Dorsolateral prefrontal cortex (tissue), 122 donors: ENCODE measurements at places on chromosomes 4 and X.

DNA sequence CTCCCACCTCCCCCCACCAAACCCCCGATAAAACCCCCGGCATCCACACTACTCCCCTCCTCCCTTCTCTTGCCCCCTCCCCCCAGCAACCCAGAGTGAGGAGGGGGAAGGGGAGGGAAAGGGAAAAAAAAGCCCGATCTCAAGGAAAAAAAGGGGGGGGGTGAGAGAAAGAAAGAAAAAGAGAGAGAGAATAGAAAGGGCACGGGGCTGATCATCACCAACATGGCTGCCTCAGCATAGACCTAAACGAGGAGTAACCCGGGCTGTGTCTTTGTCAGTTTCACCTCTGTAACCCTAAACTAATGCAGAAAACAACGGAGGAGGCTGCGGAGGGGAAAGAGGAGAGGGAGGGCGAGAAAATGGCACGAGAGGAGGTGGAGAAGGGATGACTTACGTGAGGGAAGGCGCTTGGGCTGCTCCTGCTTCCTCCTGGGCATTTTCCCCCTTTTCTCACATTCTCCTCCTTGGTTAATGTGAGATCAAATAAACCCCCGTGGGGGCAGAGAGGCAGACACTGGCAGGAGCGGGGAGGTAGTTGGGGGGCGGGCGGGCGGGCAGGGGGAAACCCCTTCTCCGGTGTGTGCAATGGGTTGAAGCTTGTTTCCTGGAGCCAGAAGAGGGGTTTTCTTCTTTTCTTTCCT, 532 bp downstream of the ZNF827 start:
- peak; percentile 4 for DNase-seq

- DNase-seq, result no peak
Observed at GRCh38 chrX:77446029-77446585, 1.1 kb upstream of the FGF16 start.

DNA sequence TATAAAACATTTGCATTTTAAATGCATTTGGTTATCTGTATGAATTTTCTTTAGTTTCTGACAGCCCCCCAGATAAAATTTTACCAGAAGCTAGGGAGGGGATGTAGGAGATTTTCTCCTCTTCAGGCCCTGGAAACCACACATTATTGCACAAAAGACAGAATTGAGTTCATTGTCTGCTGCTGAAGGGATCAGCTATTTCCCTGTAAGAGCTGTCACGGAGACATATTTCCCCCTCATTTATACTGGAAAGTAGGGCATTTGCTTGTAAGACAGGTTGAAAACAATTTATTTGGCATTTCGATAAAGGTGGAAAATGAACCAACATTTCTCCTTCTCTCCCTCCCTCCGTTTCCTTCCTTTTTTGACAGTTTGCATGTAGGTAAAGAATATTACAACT, 241.3 kb upstream of the LCORL start:
- DNase-seq, result no peak

DNA sequence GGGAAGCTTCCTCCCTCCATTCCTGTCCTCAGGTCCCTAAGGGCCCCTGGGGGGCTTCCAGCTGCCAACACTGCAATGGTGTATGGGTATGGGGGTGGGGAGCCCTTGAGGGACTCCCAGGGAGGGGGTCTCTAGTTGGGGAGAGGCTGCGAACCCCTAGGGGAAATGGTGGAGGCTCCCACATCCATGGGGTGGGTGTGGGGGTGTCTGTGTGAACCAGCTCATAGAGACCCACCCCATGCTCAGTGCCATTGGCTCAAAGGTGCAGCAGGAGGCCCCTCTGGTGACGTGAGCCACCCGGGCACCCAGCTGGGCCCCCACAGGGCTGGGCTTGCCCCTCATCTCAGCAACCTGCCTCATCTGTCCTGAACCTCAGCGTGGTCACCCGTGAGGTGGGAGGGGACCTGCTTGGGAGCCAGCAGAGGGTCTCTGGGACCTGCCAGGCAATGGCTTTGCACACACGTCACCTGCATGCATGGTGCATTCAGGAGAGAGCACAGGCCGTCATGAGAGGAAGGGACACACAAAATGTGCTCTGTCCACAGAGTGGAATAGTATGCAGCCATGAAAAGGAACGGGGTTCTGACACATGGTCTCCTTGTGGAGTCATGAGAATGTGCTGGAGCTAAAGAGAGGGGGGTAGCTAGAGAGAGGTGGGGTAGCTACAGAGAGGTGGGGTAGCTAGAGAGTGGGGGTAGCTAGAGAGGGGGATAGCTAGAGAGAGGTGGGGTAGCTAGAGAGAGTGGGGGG, 22.7 kb upstream of the PLCXD1 start:
- DNase-seq, result no peak

DNA sequence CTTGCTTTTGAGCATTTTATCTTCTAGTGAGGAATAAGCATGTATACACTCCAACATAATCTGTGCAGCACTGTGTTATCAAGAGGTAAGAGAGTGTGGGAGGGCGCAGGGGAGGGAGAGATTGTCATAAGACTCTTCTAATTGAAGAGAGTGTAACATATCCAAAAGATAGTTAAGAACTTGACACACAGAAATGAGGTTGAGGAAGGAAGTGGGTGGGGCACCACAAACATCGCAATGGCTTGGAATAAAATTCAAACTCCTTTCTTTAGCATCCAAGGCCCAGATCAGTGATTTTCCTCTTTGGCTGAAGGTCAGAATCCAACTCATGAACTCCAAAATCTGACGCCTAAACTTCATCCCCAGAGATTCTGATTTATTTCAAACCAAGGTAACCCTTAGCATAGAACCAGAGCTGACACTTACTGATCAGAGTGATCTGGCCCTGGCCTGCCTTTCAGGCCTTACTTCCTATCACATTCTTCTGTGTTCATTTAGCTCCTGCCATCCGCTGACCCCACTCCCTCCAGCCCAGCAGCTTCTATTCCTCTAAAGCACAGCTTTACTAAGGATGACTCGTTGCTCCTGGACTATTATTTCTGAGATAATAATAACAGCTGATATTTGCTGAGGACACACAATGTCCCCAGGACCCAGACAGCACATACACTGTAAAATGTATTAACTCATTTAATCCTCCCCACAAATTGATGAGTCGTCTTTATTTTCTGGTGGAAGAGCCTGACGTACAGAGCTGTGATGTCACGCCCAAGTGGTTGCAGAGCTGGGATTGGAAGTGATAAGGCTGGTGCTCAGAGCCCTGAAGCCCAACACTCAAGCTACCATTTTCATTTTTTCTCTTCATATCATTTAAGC, 10.6 kb upstream of the CTSO start:
- DNase-seq, result no peak

- DNase-seq, result peak; percentile 74
Observed at GRCh38 chr4:41360921-41361793, 104.4 kb downstream of the UCHL1 start.

GRCh38 chrX:153440556-153441135, 5.2 kb downstream of the TREX2 start:
- DNase-seq, result no peak

DNA sequence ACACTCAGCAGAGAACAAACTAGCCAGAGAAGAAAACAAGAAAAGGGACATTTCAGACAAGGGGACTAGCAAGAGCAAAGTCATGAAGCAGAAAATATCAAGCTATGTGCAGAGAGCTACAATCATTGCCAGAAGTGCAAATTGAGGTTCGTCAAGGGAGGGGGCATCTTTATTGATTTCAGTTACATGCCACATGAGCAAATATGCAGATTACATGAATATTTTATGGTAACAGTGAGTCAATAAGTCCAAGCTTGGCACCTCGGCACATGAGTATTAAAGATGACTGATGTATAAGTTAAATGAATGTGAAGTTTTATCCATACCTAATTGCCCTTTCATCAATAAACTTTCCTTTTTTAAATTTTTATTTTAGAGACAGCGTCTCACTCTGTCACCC, 238.1 kb upstream of the DIAPH2 start:
- DNase-seq, result no peak

DNA sequence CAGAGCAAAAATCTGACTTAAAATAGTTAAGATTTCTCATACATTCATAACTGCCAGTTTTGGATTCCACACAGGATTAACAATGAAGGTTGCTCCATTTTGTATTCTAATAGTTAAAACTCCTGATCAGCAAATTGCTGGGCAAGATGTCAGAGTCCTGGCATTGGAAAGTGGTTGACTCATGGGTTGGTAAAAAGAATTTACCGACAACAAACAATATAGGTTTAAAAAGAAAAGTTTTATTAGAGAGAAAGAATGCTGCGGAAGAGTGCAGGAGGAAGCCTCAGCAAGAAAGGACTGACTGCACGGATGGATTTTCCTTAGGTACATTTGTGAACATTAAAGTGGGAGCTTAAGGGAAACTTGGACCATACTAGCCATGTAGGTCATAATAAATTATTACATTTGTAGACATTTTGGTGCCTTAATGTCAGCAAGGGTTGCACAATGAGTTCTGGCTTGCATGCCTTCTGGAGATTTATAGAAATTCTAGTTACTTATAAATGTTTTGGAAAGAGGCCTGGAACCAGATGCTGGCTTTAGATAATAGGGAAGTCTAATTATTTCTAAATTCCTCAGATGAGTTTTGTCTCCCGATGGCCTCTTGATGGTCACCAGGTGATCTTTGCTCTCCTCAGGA, 25.4 kb upstream of the IL2 start:
- no peak for DNase-seq

DNA sequence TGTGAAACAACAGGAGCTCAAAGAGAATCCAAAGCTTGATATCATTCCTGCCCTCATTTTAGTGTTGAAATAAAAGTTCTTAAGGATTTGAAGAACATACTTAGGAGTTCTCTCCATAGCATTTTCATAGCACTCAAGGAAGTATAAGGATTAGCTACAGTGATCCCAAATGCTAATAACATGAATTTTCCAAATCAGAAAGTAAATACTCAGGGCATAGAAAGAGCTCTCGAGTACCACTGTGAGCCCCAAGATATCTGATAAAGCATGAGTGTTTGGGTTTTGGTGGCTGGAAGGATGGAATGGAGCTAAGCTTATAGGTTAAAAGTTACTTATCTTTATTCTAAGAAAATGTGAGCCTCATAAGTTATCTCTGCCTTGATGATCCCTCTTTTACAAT, 584.9 kb downstream of the KCNIP4 start:
- no peak for DNase-seq

DNA sequence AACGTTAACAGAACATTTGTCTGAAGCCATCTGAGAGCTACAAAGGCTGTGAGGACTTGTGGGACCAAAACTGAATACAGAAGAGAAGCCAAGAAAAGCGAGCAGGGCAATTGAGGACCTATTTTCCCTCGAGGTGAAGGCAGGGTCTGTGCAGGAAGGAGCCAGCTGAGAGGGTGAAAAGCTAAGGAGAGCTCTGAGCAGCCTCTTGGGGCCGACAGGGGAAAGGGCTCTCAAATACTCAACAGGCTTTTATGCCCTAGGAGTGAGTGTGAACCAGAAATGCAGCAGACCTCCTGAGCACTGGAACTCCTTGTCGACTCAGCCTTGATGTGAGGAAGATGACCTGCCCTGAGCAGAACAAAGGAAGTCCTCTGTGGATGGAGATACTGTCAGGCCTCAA, 54.2 kb downstream of the C4orf50 start:
- no peak for DNase-seq

DNA sequence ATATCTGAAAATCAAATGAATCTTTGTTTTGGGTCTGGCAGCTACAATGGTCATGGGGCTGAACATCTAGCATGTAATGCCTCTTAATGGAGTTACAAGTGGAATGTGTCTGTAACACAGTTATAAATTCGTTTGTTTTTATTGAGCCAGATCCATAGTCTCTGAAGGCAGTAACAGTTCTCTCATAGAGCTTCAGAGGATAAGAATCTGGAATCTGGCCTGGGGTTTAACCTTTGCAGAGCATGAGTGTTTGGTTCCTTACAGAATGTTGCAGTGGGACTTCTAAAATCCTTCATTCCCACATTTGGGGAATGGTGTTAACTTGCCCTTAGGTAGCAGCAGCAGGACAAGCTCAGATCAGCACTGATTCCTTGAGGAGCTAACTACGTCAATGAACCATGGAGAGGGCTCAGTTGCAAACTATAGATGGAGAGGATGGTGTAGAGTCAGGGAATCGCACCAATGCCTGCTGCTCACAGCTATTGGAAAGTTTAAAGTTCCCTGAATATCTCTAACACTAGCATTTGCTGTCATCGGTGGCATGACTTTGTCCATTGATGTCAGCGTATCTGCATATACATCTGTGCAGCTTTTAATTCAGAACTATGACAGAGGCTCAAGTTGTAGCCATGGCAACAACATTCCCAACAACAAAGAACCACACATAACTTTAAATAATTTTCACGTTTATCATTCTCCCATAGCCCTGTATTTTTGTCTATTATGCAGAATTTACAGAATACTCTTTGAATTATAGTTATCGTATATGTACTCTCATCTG, 72.2 kb downstream of the RASGEF1B start:
- no peak for DNase-seq

DNA sequence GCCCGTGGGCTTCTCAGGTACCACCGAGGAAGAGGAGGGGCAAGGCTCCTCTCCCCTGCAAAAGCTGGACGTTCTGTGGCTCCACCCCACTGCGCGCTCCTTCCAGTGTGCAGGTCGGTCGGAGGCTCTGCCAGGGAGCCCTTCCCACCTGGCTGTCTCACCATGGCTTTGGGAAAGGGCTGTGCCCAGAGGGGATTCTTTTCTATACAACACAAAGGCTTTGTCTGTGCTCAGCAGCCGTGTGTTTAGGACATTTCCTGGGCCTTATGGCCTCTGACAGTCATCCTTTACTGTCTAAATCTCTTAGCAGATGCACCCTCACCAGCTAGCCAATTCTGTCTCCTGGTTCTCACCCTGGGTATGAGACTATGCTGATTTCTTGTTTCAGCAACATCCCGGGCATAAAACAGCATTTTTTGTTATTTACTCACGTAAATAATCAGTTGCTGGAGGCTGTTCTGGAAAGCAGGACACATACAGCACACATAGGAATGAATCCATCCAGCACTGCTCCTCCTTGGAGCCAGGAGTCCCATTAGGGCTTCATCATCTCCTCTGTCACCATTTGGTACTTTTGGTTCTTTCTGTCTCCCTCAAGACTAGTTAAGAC, 20.4 kb upstream of the ATXN3L start:
- no peak for DNase-seq

- no peak for DNase-seq
Observed at GRCh38 chr4:112213091-112213490, 18.5 kb upstream of the AP1AR start.
